DMS 273 treated with DMSO at 0.1 percent for 48 hours (cell line): ENCODE measurements at places on chromosomes 1 and 21.

DNA sequence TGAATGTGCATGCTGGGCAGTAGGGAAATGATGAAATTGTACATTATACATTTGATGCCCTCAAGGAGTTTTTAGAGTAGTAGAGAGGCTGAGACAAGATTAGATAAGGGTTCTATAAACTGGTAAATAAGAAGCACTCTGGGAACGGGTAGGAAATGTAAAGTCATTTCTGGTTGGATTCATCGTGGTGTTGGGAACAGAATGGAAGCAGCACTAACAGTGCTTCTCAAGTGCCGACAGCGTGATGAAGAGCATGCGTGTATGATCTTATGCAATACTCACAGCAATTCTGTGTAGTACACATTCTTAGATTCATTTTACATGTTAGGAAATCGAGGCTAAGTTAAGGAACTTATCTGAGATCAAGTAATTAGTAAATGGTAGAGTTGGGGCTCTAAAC, 45.9 kb downstream of the GPR88 start:
- DNase-seq, result no peak

GRCh38 chr1:224762701-224763100, 146.6 kb downstream of the CNIH3 start:
- DNase-seq, result no peak

- no peak for DNase-seq
Observed at GRCh38 chr1:151858030-151858746, 4.7 kb upstream of the THEM5 start.

DNA sequence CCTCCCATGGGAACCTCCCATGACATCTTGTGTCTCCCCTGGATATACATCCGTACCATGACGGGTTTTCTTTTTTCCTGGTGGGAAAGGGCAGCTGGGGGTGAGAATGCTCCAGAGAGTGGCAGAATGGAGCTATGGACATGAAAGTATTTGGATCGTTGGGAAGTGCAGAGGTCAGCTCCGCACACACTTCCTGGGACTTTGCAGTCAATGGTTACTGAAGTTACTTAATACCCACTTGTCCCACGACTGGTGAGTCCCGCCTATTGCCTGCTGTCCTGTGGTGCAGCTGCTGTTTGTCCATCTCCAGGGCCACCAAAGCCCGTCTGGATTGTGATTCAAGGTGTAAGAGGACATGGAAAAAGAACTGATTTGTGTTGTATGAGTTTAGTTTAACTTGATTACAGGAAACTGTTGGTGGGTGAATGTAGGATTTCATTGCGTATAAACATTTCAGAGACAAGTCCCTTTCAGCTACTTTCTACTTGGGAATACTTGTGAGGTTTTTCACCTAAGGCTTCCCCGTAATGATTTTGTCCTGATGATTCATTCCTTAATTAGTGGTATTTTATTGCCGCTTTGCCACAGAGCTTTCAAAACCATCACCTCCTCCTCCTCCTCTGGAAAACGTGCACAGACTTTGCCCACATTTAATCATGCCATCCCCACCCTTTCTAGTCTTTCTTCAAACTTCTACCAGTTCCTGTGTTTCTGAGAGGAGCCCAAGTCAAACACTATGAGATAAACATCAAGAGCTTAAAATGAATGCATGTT, 308.8 kb downstream of the KIF26B start:
- no peak for DNase-seq

DNA sequence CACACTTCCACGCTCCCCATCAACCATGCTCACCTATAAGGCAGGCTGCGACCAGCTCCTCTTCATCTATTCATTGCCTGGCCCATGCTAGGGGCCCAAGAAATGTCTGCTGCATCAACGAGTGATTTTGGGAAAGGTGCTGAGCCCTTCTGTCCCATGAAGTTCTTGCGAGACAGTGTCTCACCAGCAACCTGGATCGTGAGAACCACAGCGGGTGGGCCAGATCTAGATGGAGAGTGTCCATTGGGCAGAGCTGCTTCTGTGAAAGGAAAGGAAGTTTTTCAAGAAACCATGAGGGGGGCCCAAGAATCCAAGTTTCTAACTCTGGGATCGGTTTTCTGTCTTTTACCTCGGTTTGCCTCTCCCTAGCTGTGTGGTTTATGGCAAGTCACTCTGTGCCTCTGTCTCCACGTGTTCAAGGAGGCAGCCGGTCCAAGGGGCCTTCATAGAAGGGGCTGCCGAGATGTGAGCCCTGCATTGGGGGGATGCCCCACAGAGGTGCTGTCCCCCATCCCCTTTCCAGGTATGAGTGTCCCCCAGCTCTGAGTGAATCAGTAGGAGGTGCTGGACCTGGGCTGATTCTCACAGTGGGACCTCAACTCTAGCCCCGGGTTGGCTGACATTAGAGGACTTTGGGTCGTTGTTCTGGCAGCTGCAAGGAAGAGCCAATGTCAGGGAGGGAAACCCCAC, 8.3 kb upstream of the PADI1 start:
- DNase-seq, result no peak

GRCh38 chr1:56922070-56922469, 43.7 kb downstream of the C8B start:
- no peak for DNase-seq

DNA sequence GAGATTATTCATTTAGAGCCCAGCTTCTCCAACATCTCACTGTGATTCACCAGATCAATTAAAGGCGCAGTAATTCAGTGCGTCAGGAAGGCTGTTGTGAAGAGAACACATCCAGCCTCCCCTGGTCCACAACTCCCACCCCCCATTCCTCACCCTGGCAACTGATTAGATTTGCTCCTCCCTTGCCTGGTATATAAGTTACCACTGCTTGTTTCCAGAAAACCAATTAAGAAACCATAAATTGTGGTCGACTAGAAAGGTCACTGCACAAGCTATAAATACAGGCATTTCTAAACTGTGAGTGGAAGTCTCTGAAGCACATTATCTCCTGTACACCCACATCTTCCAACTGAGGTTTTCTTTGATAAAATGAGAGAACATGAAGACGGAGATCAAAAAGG, 41.9 kb downstream of the FAM163A start:
- DNase-seq, result no peak
